ENCODE measurements at places on chromosomes 7 and 10.
A peak's percentile ranks its signal among the peaks of the same experiment; 100 is the strongest.

DNA sequence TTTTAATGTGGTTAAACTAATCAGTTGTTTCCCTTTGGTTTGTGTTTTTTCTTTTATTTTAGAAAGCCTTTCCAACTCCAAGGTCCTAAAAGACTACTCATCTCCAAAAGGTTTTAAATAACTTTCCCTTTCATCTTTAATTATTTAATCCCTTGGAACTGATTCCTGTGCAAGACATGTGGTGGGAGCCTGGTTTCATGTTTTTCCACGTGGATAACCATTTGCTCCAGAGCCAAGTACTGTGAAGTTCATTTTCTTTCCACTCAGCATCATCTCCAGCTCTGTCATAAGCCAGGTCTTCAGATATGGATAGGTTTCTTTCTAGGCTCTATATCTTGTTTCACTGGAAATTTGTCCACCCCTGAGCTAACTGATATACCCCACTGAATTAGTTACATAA lies 16.7 kb downstream of the PPP1R3C start:
- DNase-seq, result peak; percentile 83

- peak; percentile 77 for DNase-seq
Observed at GRCh38 chr10:108783897-108784296, 1139.4 kb downstream of the XPNPEP1 start.

GRCh38 chr10:50540069-50540825 lies 83.5 kb downstream of the SGMS1 start:
- DNase-seq, result peak; percentile 45

DNA sequence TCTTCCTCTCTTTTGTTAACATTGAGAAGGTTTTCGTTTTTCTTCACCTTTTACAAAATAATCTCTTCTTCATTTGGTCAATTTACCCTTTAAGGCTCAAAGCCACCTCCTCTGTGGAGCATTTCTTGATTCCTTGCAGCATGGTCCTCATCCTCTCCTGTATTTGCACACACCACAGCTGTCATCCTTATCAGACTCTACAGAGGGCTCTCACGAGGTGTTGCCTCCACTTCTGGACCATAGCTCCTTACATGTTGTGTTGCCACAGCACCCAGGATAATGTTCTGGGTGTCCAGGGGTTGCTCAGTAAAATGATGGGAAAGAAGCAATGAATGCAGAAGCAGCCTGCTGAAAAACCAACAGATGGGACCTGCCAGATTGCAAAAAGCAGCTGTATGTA lies 192.8 kb downstream of the SH2D4B start:
- DNase-seq, result no peak

- DNase-seq, result no peak
Observed at GRCh38 chr7:155224116-155224811, 73.4 kb upstream of the INSIG1 start.

DNA sequence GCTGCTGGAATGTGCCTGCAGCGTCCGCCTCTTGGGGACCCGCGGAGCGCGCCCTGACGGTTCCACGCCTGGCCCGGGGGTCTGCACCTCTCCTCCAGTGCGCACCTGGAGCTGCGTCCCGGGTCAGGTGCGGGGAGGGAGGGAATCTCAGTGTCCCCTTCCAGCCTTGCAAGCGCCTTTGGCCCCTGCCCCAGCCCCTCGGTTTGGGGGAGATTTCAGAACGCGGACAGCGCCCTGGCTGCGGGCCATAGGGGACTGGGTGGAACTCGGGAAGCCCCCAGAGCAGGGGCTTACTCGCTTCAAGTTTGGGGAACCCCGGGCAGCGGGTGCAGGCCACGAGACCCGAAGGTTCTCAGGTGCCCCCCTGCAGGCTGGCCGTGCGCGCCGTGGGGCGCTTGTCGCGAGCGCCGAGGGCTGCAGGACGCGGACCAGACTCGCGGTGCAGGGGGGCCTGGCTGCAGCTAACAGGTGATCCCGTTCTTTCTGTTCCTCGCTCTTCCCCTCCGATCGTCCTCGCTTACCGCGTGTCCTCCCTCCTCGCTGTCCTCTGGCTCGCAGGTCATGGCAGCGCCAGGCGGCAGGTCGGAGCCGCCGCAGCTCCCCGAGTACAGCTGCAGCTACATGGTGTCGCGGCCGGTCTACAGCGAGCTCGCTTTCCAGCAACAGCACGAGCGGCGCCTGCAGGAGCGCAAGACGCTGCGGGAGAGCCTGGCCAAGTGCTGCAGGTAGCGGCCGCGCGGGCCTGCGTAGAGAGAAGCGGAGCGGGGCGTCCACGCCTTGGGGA lies 645 bp downstream of the SLC26A4 start:
- peak; percentile 41 for DNase-seq

DNA sequence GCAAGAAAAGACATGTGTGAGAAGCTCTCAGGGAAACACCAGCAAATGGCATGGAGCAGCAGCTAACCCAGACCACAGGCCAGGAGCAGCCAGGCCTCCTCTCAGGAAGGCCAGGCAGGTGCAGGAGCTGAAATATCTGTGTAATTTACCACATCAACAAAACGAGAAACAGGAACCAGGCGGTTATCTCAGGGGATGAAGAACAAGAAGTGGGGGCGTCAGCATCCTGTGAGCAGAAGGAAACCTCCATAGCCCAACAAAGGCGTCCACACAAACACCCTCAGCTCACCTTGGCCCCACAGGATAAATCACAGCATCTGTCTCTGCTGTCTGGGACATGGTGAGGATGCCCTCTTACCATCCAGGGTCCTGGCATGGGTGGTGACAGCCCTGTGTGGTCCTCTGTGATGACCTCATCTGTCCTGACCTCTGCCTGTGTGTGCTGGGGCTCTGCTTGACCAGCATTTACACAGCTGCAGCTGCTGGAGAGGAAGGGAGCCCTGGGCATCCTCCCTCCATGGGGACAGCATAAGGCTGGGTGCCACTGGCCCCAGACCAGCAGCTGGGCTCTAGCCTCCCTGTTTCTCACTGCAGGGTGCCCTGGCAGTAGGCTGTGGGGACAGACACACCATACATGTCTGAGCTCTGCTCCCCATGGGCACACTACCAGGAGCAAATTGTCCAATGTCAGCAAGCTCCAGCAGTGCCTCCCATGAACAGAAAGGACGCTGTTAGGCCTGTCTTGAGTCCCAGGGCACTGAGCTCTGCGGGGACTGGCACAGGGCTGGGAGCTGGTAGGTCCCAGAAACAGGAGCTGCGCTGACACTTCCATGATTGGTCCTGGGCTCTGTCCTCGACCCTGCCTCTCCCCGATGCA lies 34.6 kb downstream of the ANXA8 start:
- no peak for DNase-seq

Data from fibroblast of mammary gland (primary cell).